ENCODE measurements at places on chromosomes 7 and 10.

DNA sequence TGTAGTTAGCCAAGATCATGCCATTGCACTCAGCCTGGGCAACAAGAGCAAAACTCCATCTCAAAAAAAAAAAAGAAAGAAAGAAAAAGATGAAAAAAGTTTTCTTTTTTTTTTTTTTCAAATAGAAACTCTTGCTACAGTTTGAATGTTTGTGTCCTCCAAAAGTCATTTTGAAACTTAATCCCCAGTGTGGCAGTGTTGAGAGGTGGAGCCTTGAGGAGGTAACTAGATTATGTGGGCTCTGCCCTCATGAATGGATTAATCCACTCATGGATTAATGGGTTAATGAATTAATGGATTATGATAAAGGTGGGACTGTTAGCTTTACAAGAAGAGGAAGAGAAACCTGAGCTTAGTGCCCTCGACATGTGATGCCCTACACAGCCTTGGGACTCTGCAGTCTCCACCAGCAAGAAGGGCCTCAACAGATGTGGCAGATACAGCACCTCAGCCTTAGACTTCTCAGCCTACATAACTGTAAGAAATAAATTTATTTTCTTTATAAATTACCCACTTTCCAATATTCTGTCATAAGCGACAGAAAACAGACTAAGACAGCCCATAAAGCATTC is 25.1 kb downstream of the CPEB3 start:
- DNase-seq, result no peak

DNA sequence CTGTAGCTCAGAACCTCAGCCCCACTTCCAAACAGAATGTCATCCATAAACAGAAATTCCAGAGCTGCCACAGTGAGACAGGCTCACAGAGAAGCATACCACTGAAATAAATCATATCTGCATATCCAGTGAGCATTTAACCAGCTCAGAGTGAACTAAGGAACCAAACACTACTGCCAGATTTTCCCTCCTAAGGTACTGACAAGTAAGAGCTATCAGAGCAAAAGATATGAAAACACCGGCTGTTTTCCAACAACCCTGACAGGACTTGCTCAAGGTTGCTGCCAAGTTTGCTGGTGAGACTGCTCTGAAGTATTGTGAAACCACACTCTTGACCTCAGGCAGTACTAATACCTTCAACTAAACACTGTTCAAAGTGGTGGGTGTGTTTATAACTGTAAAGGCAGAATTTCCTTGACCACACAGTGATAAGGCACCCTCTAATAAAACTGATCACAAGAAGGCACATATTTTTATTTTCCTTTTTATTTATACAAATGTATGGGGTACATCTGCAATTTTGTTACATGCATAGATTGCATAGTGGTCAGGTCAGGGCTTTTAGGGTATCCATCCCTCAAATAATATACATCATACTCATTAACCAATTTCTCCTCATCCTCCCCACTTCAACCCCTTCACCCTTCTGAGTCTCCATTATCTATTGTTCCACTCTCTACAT is 18.3 kb downstream of the SGMS1 start:
- peak; percentile 48 for DNase-seq

DNA sequence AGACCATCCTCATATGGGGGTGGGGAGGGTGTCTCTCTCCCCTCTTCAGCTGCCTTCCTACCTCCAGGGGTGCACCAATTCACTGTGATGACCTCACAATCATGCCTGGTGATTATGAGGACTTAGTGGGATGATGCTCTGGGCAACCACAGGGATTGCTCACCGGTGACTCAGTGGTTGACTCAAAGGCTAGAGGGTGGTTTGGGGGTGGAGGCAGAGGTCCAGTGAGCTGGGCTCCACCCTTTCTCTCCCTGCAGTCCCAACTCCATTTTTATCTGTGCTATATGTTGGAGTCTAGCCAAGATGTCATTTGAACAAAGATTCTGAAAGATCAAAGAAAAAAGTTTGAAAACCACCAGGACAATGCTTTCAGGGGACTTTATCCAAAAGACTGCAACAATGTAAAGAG is 286.9 kb downstream of the KCNMA1 start:
- DNase-seq, result peak; percentile 96

GRCh38 chr10:71638064-71638821 is 81.3 kb downstream of the C10orf105 start:
- no peak for DNase-seq

- DNase-seq, result no peak
Measured at GRCh38 chr10:6478722-6479121, 101.4 kb downstream of the PRKCQ start.

GRCh38 chr7:112223310-112223709 is 16.8 kb downstream of the ZNF277 start:
- DNase-seq, result no peak

GRCh38 chr10:118106426-118106825 is 59.7 kb upstream of the RAB11FIP2 start:
- DNase-seq, result no peak

GRCh38 chr10:132307823-132308586 is at the start of gene STK32C:
Gene STK32C, minus strand, starts transcription at chr10:132307950. Its CDS starts 117 bp downstream, at chr10:132307833.
- peak; percentile 86 for DNase-seq

DNA sequence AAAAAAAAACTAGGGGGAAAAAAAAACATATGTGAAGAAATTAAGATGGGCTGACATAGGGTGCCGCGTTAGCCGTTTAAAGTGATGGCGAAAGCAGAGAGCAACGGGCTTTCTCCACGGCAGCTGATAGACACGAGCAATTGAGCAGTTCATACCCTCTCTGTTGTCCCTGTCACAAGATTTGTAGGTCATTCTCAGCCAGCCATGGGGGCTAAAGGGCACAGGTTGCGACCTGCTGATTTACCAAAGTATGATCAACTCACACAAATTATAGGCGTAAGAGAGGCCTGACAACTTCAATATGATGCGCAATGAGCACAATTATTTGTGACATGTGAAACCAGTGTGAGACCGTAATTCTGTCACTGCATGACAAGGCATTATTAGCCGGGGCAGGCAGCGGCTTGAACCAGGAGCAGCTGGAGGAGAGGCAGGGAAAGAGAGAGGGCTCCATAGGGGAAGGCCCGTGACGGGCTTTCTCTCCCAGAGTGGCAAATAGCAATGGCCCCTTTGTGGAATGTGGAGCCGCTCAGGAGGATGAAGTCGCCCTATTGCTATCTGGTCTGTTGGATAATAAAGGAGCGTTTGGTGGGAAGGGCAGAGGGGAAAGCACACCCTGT is 195.1 kb upstream of the HABP2 start:
- no peak for DNase-seq

DNA sequence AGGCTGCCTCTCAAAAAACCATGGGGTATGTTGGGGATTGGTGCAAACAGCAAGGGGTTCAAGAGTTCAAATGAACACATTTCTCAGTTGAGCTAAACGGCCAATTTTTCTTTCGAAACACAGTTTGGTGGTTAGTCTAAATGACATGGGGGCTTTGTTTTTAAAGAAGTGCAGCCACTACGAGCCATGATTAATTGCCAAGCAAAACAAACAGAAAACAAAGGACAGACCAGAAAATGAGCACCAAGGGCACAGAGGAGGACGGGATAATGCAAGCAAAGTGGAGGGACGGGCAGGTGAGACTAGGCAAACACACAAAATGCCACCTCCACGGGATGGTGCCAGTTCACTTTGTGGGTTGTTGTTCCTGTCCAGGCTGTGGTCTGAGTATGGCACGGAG is 64.5 kb upstream of the PDLIM1 start:
- DNase-seq, result no peak

- DNase-seq, result peak; percentile 63
Measured at GRCh38 chr7:47435889-47436312, 146.0 kb downstream of the TNS3 start.

DNA sequence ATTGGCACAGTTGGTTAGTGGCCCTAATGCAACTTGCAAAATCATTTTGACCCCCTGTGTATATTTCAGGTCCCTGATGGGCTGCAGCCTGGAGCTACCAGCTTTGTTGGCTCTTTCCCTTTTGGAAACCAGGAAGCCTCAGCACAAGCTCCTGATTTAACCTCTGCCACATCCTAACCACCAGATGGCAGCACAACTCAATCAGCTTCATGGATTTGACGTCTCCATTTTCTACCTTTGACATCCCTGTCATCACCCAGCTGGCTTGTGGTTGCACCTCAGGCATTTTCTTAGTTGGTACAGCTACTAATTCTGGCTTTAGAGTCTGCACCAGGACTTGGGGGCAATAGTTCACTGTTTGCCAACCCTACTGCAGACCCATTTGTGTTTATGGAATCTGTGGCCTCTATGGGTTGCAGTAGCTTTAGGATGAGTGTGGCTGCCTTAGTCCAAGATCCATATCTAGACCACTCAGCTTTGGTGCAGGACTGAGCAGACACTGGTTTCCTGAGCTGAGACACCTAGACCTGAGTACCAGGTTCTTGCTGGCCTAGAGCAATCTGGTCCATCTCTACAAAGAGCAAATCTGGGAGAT is 456.2 kb downstream of the REEP3 start:
- DNase-seq, result peak; percentile 27

DNA sequence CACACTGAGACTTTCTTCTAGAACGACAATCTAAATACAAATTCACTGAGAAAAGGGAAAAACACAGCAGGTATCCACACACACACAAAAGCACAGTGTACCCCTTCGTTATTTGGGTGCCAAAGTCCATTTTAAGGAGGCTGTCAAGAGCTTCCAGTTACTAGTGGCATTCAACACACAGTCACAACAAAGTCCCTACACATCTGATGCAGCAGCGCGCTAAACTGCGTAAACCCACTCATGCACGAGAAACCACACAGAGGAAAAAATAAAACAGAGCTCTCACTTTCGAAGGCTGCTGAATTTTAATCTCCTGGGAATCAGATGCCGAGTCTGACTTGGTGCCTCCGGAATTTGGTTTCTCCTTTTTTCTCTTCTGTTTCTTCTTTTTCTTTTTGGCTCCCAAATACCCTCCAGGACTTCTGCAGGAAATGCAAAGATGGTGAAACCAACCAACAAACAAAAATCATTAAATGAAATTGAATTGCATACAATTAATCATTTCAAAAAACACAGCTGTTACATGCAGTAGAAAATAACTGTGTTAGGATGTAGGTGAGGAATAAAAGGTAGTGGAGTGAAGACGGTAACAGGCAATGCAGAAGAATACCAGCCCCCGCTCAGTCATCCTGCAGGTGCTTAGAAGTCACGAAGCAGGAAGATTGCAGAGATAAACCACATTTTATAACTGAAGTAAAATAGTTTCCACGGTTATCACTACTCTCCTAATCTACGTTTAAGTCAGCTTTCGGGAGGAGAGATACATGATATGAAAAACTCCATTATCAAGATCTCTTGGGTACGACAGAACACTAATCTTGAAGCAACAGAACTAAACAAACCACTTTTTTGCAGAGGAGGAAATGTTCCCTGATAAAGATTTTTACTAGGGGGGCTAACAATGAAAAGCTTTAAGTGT is 27.1 kb downstream of the NMT2 start:
- no peak for DNase-seq

DNA sequence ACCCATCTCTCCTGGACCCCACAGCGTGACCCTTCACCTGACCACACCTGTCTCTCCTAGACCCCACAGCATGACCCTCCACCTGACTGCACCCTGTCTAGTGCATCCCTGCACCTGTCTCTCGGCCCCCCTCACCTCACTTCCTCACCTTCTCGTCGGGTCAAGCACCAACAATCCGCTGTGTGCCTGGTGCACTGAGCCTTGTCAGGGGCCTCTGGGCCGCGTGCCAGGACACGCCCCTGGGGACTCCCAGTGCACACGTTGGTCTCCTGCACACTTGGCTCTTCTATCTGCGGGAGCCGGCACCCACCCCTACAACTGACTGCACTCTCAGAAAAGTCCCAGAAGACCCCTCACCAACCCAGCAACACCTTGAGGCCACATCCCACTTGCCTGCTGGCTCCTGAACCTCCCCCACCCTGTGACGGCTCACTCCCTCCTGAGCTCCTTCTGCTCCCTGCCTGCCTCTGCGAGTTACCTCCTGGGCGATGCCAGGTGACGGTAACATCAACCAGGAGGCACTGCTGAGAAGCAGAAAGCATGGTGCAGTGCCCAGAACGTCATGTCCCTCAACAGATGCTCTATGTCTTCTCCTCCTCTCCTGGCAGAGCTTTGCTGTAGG is 147.6 kb downstream of the DIP2C start:
- DNase-seq, result no peak

- no peak for DNase-seq
Measured at GRCh38 chr10:21171197-21171935, 274.3 kb upstream of the NEBL start.

- DNase-seq, result no peak
Measured at GRCh38 chr7:94450044-94450697, 55.5 kb downstream of the COL1A2 start.

DNA sequence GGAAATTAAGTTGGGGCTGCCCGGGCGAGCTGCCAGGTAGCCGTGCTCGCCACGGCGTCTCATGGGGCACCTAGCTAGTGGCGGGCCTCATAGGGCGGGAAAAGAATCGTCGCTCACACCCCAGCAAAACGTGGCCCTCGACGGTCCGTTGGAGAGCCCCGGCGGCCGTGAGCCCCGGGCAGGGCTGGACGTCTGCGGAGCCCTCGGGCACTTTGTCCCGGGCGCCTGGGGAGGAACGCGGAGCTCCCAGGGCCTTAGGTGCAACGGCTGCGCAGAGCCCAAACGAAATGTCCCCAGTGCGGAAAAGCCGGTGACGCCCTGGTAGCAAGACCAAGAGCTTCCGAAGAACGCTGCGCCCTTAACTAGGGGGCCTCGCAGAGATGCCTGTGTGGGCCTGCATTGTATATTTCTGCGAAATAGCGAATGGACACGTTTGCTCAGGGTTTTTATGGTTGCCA is 866 bp upstream of the SFMBT2 start:
- DNase-seq, result no peak

GRCh38 chr10:114245121-114245791 is 6.2 kb downstream of the VWA2 start:
- peak; percentile 18 for DNase-seq

- DNase-seq, result no peak
Measured at GRCh38 chr7:129368389-129368986, 65.7 kb upstream of the STRIP2 start.

- no peak for DNase-seq
Measured at GRCh38 chr10:129767751-129768150, 196.3 kb downstream of the EBF3 start.

DNA sequence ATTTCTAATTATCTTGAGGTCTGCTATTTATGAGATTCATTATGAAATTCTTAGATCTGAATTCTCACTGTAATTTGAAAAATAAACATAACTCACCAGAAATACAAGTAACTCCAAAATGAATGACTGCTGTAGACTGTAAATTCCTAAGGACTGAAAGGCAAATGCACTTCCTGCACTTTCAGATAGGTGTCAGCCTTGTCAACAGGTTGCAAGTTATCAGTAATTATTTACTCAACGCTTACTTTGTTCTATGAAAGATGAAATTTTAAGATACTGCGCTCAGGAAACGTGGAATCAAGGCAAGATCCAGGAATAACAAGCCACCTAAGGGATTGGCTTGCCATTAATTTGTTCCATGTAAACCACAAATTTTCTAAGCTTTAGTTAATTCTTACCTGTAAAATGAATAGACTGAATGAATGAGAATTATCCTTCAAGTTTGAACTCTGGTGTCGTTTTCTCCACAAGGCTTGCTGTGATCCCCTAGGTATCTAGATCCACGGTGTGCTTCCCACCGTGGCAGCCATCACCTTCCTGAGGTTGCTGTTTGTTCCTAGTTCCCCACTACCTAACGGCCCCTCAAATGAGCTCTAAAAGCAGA is 12.6 kb downstream of the DHX32 start:
- DNase-seq, result peak; percentile 22
